ENCODE measurements at places on chromosomes 7 and 10.

- no peak for DNase-seq
Observed at GRCh38 chr7:5179756-5180155, 10.3 kb upstream of the WIPI2 start.

DNA sequence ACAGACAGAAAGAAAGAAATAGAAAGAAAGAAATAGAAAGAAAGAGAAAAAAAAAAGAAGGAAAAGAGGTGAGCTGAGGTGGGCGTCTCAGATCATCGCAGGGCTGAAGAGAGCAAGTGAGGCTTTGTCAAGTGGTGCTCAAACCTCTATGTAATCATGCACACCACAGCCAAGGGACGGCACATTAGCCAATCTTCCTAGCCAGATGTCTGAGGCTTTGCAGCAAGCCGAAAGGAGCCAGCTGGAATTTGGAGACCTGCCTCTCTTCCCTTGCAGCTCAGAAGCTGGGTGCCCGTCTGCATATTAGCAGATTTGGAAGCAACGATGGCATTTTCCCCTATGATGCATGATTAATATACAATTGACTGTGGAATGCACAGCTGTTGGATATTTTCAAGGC, 52.5 kb downstream of the ADRA2A start:
- no peak for DNase-seq

DNA sequence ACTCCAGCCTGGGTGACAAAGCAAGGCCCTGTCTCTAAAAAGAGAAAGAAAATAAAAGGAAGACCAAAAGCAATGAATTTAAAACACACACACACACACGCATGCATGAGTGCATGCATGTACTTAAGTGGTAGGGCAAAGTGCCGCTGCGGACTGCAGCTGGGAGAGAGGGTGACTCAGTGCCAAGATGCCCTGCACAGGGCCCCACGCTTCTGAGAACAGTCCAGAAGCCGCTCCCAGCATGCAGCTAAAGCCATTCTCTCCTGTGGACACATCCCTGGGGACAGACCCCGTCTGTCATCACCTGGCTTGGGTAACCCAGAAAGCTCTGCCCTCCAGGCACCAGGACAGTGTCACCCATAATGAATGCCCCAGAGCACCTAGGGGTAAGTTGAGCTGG, 61.0 kb upstream of the MYL10 start:
- DNase-seq = no peak

- DNase-seq = no peak
Observed at GRCh38 chr7:97021747-97022490, 2.7 kb downstream of the DLX5 start.

- no peak for DNase-seq
Observed at GRCh38 chr10:88131511-88132139, 268.2 kb downstream of the PTEN start.

GRCh38 chr7:30226614-30227268, 57.7 kb upstream of the ZNRF2 start:
- DNase-seq = no peak

- peak; percentile 39 for DNase-seq
Observed at GRCh38 chr10:8365935-8366911, 311.7 kb downstream of the GATA3 start.

GRCh38 chr7:116730097-116731022, 58.4 kb downstream of the MET start:
- no peak for DNase-seq

GRCh38 chr7:114885836-114886235, 36.1 kb upstream of the MDFIC start:
- DNase-seq = no peak

GRCh38 chr10:24505759-24506158, 217.9 kb downstream of the ARHGAP21 start:
- DNase-seq = no peak

DNA sequence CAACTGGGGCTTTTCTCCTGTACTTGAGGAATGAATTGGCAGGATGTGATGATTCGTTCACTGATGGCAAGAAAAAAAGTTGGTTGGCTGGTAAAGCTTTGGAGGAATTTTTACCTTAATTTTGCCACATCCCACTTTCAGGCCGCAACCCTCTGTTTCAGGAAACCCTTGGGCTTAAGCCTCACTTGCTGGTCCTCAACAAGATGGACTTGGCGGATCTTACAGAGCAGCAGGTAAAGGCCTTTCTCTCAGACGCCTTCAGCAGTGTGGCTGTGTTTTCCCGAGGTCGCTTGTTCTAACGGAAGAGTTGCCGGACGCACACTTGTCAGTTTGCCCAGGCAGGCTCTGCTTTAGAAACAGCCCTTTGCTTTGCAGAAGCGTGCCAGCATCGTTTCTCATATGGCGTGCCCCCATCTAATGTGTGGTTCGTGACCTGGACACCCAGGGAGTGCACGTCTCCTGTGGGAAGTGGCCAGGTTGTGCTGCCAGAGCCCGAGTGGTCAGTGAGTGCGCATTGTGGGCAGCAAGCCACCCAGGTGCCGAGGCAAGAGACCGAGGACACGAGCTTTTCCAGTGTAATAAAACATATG, 2.2 kb downstream of the MTG1 start:
- DNase-seq = no peak

DNA sequence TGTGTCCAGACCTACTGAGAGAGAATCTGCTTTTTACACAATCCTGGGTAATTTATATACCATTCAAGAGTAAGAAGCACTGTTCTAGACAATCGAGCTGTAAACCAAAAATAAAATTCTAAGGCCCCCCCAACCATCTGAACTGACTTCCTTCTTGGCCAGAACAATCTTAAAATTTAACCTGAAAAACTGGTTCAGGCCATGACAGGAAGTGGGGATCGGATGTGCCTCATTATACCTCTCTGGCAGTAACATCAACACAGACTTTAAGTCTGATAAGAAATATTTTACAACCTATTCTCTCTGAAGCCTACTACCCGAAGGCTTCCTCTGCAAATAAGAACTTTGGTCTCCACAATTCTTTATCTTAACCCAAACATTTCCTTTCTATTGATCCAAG, 75.2 kb upstream of the KIF5B start:
- no peak for DNase-seq

GRCh38 chr10:31062856-31063255, 31.2 kb upstream of the ZNF438 start:
- DNase-seq = no peak

DNA sequence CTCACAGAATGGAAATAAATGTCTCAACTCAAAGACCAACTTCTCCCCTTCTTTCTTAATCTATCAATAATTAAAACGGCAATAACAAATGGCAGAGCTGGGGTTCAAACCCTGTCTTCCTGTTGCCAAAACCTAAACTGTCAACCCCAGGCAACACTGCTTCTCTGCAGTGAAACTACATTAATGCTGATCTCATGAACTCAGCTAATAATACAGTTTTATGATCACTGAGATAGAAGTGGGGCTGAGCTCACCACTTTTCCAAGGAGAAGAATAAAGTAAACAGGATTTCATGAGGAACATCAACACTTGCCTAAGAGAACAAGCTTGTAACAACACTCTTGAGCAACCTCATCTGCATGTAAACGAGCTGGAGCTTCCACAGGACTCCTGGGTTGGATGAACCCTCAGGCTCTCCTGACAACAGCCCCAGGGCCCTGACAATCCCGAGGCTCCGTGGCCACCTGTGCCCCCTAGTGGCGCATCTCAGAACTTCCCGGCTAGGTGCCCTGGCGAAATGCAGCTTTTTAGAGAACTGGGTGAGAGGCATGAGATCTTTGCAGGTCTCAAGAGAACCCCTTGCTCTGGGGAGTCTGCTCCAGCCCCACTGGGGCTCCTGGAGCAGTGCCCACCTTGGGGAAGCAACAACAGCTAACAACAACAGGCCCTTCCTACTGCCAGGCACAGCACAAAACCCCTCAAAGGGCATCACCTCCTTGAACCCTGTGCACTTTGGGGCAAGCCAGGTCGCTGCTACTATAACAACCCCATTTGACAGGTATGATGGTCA, 169.3 kb downstream of the SH3PXD2A start:
- peak; percentile 52 for DNase-seq

DNA sequence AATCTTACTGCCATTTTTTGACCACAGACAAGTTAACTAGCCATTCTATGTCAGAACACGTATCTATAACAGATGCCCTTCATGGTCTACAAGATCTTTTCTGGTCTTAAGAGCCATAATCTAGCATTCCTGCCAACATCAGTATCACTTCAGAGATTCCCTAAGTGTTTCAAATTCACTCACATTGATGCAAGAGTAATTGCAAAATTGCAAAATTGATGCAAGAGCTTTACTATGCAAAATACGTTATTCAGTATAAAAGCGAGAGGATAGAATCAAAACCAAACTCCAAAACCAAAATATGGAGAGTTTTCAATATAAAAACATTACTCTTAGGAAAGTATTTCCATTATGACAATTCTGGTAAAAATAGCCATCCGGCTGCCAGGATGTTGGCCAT, 38.1 kb upstream of the PPP1R17 start:
- DNase-seq = no peak

- no peak for DNase-seq
Observed at GRCh38 chr7:10120936-10121335, 852.7 kb upstream of the PHF14 start.

DNA sequence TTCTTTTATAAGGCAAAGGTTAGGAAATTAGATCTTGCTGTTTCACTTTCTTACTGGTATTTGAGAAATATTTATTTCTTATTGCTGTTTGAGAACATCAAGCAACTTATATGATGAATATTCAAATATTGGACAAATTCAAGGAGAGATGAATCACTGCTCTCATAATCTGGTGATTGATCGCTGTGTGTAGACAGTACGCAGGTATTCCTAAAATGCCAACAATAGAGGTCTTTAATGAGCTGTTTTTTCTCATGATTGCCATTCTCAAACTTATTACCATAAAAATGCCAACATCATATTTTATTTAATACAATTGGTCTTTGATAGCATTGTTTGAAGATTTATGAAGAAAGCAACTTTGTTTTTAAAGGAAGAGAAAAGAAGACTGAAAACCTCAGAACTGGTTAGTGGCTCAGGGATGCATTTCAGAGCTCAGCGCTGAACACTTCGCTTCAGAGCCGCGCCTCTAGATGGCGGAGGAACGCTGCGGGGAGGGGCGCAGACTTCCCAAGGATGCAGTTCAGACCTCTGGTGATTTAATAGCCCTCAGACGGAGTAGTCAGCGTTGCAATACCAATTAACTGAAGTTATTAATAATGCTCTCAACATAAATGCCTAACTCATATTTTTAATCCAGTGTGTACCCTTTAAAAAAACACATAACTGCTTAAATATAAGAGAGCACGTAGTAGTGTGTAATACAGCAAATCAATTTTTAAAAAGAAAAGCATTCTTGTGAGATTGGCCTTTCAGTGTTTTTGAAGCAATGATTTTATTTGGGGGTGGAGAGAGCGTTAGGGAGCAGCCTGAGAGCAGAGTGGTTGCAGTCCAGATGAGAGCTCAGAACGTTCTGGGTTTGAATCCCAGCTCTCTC, 38.5 kb upstream of the STEAP4 start:
- DNase-seq = no peak

- no peak for DNase-seq
Observed at GRCh38 chr10:111204838-111205237, 128.0 kb downstream of the ADRA2A start.

DNA sequence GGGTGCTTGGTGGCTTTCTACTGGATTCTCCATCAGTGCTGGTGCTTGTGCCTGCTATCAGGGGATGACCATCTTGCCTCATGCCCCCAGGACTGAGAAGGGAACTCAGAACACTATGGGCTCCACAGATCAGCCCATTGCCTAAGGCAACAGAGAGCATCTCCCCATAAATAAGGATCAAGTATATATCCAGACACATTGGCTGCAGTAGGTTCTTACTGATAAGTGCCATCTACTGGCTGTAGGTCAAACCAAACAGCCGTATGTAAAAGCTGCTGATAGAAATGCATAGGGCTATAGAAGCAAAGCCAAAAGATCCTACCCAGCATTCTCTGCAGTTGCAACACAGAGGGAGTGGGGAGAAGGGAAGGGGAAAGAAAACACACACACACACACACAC, 153.7 kb downstream of the CDK14 start:
- DNase-seq = no peak

- no peak for DNase-seq
Observed at GRCh38 chr10:122170802-122171201, 100.3 kb upstream of the BTBD16 start.

GRCh38 chr7:50147951-50148808, 55.1 kb upstream of the ZPBP start:
- DNase-seq = no peak

GRCh38 chr7:101179713-101180112, 380 bp downstream of the NAT16 start:
- no peak for DNase-seq

- DNase-seq = no peak
Observed at GRCh38 chr7:146922782-146923181, 806.2 kb downstream of the CNTNAP2 start.

- DNase-seq = no peak
Observed at GRCh38 chr10:27256299-27257189, 15.9 kb upstream of the ACBD5 start.

GRCh38 chr7:157480371-157481050, 143.7 kb downstream of the DNAJB6 start:
- no peak for DNase-seq

DNA sequence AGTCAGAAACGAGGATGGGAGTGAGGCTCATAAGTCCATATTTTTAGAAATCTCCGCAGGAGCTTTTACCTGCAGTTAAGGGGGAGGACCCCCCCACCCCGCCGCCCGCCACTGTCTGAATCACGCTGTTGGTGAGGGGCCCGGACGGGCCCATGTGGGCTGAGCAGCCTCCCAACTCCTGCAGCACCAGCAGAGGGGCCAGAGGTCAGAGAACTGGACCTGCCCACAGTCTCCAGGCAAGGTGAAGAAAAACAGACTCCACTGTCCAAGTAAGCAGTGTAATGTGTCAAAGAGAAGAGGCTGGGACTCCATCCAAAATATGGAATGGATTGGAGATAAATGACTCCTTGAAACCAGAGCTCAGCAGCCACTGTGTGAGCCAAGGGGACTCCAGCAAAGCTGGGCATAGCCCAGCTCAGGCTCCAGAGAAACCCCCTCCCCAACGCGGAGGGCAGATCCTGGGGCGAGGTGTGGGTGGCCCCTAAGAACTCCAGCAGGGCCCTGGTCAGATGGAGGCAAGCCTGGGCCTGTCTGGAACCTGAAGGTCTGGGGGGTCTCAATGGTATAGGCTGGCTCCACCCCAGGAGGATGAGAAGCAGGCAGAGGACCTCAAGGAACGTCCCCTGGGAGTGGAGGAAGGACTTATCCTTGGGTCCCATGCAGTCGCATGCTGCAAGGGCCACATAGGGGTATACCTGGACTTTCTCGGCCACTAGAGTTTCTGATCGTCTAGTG, 128.5 kb upstream of the TNS3 start:
- no peak for DNase-seq

- no peak for DNase-seq
Observed at GRCh38 chr10:66746246-66746645, 179.6 kb upstream of the LRRTM3 start.

GRCh38 chr10:48778193-48778857, 93.7 kb downstream of the WDFY4 start:
- no peak for DNase-seq

DNA sequence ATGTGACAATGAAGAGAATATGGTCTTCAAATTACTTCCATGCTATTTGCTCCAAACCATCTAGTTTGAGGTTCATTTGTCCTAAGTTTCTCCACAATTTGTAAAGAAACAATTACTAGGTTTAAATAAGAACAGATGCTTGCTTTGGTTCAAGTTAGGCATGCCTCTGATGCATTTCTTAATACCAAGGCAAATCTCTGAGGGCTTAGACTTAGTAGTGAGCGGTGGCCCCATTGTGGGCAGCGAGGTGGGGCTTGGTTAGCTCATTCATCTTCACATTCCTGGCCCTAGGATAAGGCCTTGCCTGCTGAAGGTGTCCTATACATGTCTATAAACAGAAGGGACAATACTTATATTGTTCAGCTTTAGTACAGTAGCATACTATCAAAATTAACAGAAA, 52.4 kb upstream of the RHEB start:
- no peak for DNase-seq

Measured in stimulated activated CD8-positive, alpha-beta memory T cell treated with anti-CD3 and anti-CD28 coated beads, Interleukin-4, amount 100 ng/mL, for 1 hour (primary cell).